PC-3 (cell line): ENCODE measurements at places on chromosomes 2 and 18.

DNA sequence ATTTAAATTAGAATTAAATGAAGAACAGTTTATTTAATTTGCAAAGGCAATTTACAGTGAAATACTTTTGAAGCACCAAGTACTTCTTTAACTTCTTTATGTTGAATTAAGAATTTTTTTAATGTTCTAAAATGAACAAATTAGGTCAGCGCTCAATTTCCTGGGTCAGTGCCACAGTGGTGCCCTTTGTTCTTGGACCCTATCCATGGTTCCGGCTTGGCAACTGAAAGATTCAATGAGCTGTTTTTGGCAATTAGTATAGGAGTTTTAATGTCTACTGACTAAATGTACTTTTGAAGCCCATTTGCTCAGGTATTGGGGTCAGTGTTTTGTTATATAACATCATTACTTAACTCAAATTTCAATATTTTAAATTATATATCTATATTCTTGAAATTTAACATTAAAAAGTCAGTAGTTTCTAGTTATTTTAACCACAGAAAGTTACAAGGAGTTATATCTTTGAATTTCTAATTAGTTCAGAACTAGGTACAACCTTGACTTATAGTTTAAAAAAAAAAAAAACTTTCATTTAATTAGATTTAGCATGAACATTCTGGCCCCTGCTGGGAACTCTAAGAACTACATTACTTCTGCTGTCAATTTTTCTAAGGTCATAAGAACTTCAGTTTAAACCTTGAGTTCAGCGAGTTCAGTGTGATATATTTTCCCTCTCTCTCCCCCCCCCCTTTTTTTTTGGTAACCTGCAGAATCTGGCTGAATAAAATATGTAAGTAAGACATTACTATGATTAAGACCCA, 7.6 kb upstream of the MSTN start:
- peak; percentile 82 for DNase-seq

DNA sequence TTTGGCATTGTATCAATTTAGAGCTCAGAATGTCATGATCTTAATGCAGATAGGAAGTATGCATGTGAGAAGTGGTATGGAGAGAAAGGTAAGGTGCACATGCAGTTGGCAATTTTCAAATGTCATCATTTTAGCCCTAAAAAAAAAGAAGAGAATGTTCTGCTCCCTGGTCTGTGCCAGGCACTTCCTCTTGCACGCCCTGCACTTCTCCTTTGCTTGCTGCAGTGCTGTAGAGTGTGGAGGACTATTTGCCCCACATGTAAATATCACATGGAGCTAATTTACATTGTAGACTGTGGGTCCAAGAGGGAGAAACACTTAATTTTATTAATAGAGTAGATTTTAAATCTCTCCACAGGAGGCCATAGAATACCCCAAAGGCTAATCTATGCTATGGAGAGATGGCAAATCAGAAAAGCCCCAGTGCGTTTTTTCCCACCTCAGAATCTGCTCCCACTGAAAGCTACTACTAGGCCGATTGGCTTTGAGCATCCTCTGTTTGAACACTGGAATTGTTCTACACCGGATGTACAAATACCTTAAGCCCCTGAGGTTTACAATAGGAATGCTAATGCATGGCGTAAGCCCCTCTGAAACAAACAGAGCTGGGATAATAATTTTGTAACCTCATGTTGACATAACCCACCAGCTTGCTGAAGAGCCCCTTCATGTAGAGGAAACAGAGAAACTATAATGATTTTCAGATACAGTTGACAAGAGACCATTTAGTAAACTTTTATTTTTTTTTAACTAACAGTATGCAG, 137.2 kb upstream of the KLHL14 start:
- DNase-seq = no peak

- DNase-seq = no peak
Measured at GRCh38 chr2:154455866-154456265, 242.6 kb upstream of the KCNJ3 start.

- peak; percentile 73 for DNase-seq
Measured at GRCh38 chr2:230134496-230135129, 65.9 kb upstream of the SLC16A14 start.

- DNase-seq = no peak
Measured at GRCh38 chr2:127164761-127165538, 55.1 kb downstream of the CYP27C1 start.

- DNase-seq = peak; percentile 67
Measured at GRCh38 chr18:55265984-55266383, 306.7 kb upstream of the CCDC68 start.

GRCh38 chr2:164205347-164205746, 415.9 kb downstream of the GRB14 start:
- DNase-seq = peak; percentile 66

DNA sequence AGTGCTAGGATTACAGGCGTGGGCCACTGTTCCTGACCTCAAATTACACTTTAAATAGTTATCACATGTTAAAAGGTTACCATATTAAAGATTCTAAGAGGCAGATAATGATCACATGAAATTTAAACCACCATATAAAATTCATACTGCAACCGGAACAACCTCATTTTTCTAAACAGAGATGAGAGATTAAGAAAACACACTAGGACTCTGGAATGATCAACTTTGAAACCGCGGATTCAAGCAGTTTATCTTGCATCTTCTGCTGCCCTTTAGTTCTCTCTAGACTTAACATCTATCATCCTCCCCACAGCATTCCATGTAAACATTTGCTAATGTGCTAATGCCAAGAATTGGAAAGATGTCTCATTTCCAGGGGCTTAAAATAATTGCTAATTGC, 115.8 kb downstream of the PIGN start:
- DNase-seq = no peak

DNA sequence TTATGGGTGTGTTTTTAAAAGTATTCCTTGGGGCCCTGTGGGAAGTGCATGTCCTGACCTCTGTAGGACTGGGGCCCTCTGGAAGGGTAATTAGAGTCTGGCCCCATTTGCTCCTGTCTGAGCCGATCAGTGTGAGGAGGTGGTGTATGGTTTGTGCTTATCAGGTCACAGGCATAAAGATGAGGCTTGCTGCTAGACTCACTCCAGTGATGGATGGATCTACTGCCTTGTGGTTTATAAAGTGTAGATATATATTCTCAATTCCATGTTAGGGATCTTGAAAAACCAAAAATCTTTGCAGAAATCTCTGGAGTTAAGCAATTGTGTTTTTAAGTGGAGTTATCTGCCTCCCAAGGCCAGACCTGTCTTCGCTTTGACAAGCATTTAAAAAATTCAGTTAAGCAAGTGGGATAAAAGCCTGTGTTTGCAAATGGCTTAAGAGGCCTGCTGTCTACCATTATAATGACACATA, 182.4 kb downstream of the PTPRM start:
- no peak for DNase-seq

- no peak for DNase-seq
Measured at GRCh38 chr18:79248495-79249060, 147.2 kb upstream of the NFATC1 start.

DNA sequence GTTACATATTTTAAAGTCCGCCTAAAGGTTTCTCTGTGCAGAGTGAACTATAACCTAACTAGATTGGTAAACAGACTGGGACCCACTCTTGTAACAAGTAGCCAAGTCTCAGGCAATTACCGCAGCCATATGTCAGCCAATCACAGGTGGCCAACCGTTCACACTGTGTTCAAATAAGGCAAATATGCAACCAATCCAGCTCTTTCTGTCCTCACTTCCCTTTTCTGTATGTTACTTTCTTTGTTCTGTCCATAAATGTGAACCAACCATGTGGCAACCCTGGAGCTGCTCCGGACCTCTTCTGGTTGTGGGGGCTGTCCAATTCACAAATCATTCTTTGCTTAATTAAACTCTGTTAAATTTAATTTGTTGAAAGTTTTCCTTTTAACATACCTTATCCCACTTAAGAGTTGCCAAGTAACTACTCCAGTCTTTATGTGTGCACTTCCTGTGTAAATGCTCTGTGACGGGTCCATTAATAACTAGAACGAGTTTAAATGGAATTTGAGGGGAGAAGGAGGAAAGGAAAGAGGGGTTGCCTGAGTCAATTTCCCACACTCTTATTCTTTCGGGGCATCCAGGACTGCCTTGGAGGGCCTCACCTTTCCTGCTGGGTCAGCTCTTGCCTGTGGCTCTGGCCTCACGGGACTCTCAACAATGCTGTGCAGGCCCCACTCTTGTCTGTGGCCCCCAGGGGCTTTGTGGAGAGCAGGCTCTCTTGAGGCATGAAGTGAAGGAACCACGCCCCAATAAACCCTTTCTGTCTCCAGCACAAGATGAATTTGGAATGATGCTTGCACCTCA, 6.6 kb upstream of the RPL37A start:
- no peak for DNase-seq
